ENCODE measurements at places on chromosomes 6 and 20. TPM values are rescaled to one million over a fixed set of nuclear protein-coding genes. Genes with fewer than 3 reads are reported as not detected.
A peak's percentile ranks its signal among the peaks of the same experiment; 100 is the strongest.

DNA sequence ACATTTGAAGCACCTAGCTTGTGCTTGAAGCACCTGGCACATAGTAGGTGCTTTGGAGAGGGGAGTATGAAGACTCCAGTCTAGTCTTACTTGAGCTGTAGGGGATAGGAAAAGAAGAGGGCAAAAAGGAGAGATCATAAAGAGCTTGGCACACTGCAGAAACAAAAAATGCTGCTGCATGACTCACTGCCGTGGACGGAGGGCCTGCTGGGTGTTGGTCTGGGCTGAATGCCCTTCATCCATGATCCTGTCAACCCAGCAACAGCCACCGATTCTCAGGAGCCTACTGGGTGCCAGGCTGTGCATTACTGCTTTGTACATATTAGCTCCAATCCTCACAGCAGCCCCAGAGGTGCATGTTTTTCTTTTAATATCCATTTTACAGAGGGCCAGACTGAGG is 6.0 kb downstream of the PDYN start:
- peak; percentile 10 for DNase-seq

DNA sequence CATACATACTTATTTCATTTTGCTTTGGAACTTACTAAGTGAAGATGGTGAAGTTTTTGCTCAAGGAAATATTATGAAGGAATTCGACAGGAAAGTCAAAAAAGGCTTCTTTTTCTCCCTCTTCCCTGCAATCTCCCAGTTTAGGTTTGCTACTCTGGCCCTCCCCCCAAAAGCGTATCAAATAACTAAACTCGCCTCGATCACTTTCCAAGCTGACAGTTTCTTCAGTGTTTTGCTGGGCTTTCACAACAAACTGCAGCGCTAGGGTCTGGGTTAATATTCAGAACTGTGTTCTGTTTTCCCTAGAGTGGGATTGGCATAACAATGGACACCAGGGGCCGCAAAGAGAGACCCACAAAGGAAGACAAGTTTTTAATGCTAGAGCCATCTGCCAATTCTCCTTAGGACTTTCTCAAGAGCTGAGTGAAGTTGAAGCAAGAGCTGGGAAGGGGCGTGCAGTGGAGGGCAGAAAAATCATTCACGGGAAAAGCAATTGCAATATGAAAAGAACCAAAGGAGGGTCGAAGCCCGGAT is 57.8 kb downstream of the ATP9A start:
- no peak for DNase-seq

GRCh38 chr6:135440087-135440792 is 57.3 kb downstream of the AHI1 start:
- no peak for DNase-seq

GRCh38 chr6:46850792-46851191 is 57.6 kb downstream of the MEP1A start:
- no peak for DNase-seq

GRCh38 chr6:27237089-27237803 is 10.3 kb upstream of the PRSS16 start:
- DNase-seq = peak; percentile 88

DNA sequence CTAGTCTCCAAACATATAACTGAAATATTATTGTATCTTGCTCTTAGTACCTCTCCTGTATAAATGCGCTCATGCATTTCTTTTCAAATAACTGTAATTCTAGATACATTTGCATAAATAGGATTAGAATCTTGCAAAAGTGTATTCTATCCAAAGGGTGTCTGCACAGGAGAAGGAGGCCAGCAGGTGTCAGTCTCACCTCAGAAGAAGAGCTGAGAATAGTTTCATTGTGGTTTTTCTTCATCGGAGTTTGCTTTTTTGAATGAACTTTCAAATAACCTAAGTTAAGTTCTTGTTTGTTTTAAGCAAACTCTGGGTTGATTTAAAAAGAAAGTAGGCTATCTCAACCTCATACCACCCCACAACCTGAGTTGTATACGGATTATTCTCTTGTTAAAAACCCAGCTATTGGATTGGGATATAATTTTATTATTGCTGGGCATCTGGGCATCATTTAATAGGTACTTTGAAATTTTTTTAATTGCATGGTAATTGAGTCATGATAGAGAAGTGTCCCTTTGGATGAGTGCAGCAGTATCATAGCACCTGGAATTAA is 125.0 kb upstream of the MLIP start:
- peak; percentile 57 for DNase-seq

DNA sequence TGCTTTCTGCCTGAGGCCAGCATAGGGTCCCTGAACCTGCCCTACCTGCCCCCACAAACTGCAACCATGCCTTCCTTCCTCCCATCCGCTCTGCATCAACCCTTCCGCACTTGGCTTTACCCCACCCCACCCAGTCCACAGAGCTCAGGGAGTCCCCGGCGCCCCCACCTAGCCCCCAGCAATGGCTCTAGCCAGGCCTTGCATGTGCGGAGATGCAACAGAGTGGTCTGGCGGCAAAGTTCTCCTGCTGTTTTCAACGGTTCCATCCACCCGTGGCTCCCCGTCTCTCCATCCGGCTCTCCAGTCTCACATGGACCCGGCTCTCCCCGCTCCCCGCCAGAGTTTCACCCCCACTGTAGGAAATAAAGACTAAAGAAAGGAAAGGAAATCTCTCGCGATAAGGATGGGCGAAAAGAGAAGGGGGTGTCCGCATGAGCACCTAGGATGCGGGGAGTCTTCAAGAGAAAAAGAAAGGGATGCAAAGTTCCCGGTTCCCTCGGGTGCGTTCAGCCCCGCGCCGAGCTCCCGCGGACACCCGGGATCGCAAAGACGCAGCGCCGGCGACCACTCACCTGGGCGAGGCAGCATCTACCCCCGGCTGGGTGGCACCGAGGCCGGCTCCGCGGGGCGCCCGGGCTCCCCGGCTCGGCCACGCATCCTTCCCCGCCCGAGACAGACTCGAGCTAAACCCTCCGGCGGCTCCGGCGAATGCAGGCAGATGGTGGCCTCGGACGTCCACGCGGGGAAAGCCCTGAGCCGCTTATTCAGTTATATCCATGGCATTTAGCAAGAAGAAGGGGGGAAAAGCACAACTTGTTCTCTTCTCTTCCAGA is 579 bp downstream of the LRFN2 start:
- DNase-seq = no peak

Gene ZNF165
- total RNA-seq = 0.10 TPM

Gene FGD2
- 0.16 TPM for total RNA-seq
